Activated T-cell treated with anti-CD3 and anti-CD28 coated beads for 1 hour (primary cell): ENCODE measurements at places on chromosomes 1 and 21.

- DNase-seq = no peak
These were observed 89.6 kb upstream of the LPGAT1 start for GRCh38 chr1:211920141-211920572.

- no peak for DNase-seq
These were observed 36.9 kb downstream of the WDR64 start for GRCh38 chr1:241688940-241689368.

DNA sequence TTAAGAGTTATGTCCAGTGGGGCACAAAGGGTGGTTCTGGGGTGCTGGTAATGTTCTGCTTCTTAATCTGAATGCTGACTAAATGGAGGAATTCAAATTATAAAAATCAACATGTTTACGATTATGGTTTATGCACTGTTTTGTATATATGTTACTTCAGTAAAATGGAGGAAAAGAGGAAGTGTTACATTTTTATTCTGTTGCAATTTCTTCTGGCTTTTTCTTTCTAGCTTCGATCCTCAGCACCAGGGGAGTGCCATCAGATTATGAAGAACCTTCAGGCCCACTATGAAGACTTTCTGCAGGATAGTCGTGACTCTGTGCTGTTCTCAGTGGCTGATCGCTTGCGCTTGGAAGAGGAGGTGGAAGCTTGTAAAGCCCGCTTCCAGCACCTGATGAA is 105.5 kb downstream of the MACF1 start:
- DNase-seq = no peak

DNA sequence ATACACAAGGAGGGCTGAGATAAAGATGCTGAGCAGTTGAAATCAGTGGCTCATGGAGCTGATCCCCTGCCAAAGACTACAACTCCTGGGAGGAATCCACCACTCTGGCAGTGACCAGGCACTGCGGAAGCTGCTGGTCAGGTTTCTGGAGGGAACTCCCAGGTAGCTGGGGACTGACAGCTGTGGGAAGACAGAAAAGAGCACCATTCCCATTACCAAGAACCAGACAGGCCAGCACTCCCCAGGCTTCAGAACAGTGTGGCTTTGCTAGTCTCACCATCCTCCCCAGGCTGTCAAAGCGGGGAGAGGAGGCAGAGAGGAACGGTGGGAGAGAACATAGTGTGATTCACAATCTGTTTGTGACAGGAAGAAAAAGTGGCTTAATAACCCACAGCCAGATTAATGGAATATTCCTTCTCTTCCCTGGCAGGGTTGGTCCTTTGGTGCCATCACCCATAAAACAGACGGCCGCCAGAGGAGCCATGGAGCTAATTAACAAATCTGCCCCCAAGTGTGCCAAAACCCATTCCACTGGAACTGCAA is 92.1 kb downstream of the MAB21L3 start:
- no peak for DNase-seq

GRCh38 chr1:162970021-162970420 is 99.1 kb upstream of the RGS4 start:
- DNase-seq = no peak
